ENCODE measurements at places on chromosomes 4 and X. TPM values are rescaled to one million over a fixed set of nuclear protein-coding genes. Genes with fewer than 3 reads are reported as not detected.

DNA sequence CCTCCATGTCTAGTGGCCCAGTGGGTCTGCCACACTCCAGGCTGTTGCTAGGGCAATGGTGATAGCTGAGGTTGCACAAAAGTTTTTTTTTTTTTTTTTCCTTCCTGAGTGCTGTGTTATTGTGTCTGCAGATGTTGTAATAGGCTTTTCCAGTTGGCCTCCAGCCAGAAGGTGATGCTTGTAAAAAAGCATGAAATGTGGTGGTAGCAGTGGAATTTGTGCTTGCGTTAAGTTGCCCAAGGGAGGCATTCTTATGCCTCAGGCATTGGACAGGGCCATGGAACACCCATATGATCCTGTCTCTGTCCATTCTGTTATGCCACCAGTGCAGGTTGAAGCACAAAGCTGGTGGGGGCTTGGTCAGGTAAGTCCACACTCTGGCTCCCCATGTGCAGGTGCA, 660.5 kb upstream of the SPANXN1 start:
- no peak for DNase-seq

- no peak for DNase-seq
Observed at GRCh38 chr4:119025420-119025819, 110.2 kb upstream of the MYOZ2 start.

- DNase-seq, result no peak
Observed at GRCh38 chr4:172997856-172998255, 170.8 kb upstream of the GALNT7 start.

DNA sequence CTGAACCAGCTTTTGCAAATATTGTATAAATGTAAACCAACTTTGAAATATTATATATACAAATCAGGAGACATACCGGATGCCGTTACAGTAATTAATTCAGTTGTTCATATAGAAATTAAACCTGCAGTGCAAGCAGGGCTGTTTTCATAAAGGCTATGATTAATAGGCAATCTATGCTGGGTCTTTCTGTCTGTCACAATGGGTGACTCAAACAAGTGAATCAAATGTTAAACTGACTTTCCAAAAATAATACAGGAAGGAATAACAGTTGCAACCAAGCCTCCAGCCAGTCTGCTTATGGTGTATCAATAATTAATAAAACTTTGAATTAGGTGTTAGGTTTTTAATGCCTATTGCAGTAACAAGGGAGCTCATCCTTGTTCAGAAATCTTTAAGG, 43.9 kb downstream of the GABRB1 start:
- DNase-seq, result no peak

DNA sequence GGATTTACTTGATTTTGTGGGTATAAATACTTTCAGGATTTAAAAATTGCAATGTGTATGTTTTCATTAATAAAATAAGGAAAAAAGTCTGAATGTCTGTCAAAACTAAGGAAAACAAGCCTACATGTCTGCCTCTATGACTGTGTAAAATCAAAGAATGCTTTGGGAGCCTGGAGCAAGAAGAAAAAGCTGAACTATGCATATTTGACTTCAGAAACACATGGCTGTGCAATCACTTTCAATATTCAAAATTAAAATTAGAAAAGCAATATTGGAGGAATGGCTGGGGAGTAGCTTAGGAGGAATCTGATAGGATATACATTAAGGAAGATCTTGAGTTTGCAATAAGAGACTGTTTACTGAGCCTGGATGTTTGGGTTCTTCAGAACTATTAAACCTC, 147.1 kb downstream of the ADAM29 start:
- no peak for DNase-seq

GRCh38 chr4:169062897-169063244, 52.8 kb upstream of the CBR4 start:
- no peak for DNase-seq

Gene USP26
- total RNA-seq, result not detected

Gene FAM9B
- not detected for total RNA-seq

Gene GPC3
- 0.18 TPM for total RNA-seq
